Stimulated activated CD8-positive, alpha-beta memory T cell treated with anti-CD3 and anti-CD28 coated beads, Interleukin-7, amount 100 ng/mL, for 4 hours (primary cell): ENCODE measurements at places on chromosomes 11 and 22.

DNA sequence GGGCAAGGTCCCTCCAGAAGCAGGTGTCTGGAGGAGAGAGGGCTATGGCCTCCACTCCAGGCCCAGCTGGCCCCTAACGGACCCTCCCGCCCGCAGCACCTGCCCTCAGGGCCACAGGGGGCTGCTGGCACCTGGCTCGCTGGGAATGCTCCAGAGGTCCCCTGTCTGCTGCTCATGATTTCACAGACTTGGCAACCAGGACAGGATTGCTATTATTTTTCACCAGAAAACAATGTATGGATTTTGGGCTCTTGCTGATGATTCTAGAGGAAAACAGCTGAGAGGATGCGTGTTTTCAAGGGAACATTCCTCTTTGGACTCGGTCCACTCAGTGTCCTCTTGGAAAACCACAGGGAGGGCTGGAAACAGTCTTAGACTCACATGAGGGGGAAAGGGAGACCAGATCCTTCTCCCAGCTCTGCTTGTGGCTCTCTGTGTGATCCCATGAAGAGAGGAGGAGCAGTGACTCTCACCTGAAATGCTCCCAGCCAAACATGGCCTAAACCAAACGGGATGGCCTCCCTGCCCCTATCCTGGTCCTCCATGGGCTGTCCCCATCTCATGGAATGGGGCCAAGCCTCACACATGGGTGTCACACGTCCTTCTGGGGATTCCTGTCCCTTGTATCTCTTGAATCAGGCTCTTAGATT lies 15.8 kb downstream of the MYEOV start:
- DNase-seq: no peak

GRCh38 chr11:46210133-46210636 lies 67.3 kb upstream of the CREB3L1 start:
- no peak for DNase-seq

GRCh38 chr22:30266445-30267381 lies at the start of gene OSM:
Gene OSM (minus strand): TSS chr22:30266851. CDS start chr22:30266799, 52 bp downstream.
- DNase-seq: peak; percentile 64

DNA sequence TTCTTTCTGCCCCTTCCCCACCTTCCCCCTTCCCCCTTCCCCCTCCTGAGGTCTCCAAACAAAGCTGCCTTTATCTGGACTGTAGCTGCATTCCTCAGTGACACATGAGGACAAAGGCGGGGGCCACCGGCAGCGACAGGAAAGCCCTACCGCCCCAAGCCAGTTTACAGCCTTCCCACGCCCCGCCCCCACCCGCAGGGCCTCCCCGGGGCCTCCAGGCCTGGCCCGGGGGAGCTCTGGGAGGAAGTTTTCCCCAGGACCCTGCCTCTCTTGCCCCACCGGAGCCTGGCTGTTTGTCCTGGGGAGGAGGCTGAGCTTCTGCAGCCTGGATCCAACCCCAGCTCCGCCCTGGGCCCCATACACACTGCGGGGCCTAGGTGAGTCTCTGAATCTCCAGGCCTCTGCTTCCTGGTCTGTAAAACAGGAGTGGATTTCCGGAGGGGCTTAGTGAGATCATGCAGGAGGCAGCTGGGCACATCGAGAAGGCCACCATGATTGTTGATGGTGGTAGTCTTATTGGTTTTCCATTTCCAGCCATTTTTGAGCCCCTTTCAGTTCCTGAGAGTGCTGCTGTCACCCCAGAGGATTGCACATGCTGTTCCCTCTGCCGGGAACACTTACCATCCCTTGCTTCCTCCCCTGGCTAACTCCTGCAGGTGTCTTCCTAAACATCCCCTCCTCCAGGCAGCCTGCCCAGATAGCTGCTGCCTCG lies 130.7 kb downstream of the MN1 start:
- DNase-seq: no peak

GRCh38 chr11:70415642-70416395 lies 17.5 kb downstream of the CTTN start:
- no peak for DNase-seq

DNA sequence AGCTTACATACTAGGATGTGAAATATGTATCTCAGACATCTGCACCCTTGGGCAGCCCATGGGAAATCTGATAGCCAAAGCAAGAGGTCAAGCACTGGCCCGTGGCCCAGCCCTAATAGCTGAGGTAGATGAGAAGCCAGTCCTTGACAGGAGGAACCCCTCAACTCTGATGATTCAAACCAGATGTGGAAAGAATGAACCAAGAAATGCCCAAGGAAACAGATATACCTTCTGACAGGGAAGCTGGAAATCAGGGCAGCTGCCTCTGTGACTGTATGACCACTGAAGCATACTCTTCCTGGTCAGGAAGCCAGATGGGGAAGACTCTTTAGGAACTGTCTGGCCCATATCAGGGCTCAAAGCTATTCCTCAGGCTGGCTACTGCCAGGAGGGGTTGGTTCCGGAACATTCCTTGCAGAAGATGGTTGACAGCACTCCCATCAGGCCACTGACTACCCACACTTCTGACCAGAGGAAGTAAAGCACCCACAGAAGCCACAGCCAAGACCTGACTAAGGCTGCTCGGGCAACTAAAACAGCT lies 124.2 kb downstream of the SWAP70 start:
- no peak for DNase-seq

DNA sequence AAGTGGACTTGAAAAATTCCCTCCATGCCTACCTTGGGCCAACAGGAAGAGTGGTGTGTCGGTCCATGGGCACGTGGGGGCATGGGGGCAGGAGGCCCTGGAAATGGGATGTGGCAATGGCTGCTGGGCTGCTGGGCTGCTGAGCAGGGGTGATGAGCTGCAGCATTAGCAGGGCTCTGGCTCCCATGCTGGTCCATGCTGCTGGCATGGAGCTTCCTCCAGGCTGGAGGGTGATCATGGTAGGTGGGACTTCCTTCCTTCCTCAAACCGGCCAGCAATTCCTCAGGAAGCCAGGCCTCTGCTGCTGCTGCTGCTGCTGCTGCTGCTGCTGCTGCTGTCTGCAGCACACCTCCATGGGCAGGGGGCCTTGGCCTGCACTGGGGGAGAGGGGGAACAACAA lies 4.3 kb downstream of the RGL4 start:
- DNase-seq: no peak

- DNase-seq: no peak
Observed at GRCh38 chr11:19241260-19242178, 774 bp upstream of the E2F8 start.

- no peak for DNase-seq
Observed at GRCh38 chr22:27406389-27406861, 395.1 kb downstream of the MN1 start.

DNA sequence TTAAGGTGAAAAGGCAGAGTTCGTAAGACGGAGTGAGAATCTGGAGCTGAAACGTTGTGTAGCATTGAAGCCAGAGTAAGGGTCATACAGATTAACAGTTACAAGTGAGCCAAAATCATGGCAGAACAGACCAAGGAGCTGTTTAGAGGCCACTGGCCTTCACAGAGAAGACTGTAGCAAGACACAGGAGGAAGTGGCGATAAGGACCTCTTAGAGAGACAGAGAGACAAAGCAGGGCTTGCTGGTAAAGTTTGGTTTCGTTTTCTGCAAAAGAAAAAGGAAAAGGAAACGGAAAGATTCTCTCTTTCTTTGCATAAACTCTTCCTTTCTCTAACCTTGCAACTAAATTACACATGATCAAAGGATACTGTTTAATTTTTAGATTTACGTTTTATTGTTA lies 83.0 kb downstream of the AASDHPPT start:
- no peak for DNase-seq

DNA sequence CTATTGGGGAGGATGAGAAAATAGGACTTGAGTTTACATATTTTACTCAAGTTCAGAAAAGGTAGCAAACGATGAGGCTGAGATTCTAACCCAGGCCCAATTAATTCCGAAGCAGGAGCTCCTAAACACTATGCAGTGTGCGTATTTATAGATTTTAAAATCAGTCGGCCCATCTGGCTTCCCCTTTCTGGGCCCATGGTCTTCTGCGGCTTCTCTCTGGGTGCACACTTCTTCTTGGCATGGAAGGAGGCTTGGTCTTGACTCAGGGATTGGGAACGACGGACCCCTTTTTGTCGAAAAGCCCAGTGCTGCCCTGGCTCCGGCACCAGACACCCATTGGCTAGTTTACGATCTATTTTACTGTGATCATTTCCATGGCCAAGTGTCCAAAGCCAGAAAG lies 1433.8 kb downstream of the BRD1 start:
- DNase-seq: no peak

DNA sequence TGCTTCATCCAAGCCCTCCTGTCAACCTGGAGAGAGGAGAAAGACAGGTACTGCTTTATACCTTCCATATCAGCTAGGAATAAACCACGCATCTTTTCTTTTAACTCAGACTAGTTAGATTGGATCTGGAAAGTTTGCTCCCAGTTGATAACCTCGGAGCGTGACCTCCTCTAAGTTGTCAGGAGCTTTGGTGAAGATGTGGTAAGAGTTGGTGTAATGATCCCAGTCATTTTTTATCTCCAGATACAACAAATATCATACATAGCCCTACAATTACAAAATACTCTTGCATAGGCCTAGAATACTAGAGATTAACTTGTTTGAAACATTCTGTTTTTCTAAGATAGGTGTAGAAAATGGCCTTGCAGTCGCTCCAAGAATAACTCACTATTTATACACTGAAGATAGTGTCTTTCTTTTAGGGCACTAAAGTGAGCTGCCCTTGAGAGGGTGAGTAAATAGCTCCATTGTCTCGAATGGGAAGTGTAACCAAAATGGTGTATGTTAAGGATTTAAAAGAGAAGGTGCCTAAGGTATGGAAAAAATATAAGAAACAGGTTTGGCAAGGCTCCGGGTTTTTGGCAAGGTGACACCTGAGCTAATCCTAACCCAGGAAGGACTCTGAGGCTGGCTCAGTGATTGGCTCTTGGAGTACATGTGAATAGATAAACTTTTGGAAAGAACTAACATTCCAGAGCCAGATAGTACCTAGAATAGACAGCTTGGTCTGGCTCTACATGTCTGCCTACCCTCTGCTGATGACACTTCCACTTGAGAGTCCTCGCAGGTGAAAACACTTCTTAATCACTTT lies 59.4 kb downstream of the GLYATL1 start:
- DNase-seq: no peak

DNA sequence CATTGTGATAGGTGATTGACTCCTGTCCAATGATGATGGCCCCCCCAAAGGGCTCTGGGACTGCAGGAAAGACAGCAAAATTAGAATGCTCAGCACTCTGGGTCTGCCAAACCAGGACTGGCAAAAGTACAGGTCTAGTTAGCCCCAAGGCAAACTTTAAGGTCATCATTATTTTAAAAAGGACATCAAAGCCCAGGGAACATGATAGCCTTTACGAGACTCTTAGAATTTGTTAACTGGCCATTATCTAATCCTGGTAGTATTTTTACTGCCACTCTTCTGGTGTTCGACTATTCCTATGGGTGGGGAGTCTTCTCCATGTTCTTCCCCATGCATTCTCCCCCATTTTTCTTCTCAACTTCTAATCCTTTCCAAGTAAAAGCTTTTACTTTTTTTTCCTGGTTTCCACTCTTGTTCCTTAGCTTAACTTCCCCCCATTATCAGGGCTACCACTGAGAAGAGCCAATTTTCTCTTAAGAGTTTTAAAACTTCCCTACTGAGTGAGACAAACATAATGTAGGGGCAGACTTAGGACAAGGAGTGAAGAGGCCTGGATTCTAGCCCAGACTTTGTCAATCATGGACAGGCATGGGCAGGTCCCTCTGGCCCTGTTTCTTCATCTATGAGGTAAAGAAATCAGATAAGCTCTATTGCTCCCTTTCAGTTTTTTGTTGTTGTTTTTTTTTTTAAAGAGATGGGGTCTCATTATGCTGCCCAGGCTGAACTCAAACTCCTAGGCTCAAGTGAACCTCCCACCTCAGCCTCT lies 7.1 kb downstream of the DDB1 start:
- DNase-seq: no peak

- DNase-seq: no peak
Observed at GRCh38 chr11:109236188-109236587, 185.8 kb upstream of the C11orf87 start.

GRCh38 chr11:64025205-64025604 lies 10.5 kb upstream of the FLRT1 start:
- no peak for DNase-seq

- no peak for DNase-seq
Observed at GRCh38 chr11:29100967-29101366, 915.9 kb downstream of the KCNA4 start.

GRCh38 chr11:110297076-110297725 lies 787 bp upstream of the RDX start:
- DNase-seq: no peak

- no peak for DNase-seq
Observed at GRCh38 chr11:103532133-103532788, 423.0 kb downstream of the DYNC2H1 start.

DNA sequence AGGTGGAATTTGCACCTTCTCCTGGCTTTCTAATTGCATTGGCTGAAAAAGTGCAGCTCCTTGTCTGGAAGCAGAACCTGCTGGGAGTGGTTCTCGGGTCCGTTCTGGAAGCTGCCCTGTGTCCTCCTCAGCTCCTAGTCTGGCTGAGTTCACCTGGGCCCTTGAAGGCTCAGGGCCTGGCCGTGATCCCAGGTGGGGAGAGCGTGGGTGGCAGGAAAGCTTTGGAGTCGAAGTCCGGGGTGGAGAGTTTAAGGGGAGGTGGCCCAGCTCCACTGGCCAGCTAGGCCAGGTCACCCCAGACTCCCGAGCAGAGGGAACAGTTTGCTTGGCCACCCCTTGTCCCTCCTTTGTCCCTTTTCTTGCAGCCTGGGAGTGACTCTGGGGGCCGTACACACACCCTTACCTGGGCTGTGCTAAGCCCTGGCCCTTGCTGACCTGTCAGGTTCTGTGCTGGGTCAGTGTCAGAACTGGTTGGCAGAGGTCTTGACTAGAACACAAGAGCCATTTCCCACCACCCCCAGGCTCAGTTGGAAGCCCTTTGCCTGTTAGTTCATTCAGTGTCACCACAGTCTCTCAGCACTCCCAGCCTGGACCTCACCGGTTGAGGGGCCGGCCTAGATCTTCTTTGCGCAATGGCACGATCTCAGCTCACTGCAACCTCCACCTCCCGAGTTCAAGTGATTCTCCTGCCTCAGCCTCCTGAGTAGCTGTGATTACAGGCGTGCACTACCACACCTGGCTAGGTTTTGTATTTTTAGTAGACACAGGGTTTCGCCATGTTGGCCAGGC lies 37.3 kb downstream of the LRP5 start:
- no peak for DNase-seq

GRCh38 chr11:122853971-122854446 lies 15.7 kb downstream of the CRTAM start:
- DNase-seq: no peak

GRCh38 chr11:24411791-24412190 lies 85.1 kb upstream of the LUZP2 start:
- DNase-seq: no peak

GRCh38 chr11:60512651-60513225 lies 2.5 kb upstream of the MS4A13 start:
- DNase-seq: no peak
